Stimulated activated CD8-positive, alpha-beta memory T cell treated with anti-CD3 and anti-CD28 coated beads, Interleukin-4, amount 100 ng/mL, for 1 hour (primary cell): ENCODE measurements at places on chromosomes 1 and 21.

DNA sequence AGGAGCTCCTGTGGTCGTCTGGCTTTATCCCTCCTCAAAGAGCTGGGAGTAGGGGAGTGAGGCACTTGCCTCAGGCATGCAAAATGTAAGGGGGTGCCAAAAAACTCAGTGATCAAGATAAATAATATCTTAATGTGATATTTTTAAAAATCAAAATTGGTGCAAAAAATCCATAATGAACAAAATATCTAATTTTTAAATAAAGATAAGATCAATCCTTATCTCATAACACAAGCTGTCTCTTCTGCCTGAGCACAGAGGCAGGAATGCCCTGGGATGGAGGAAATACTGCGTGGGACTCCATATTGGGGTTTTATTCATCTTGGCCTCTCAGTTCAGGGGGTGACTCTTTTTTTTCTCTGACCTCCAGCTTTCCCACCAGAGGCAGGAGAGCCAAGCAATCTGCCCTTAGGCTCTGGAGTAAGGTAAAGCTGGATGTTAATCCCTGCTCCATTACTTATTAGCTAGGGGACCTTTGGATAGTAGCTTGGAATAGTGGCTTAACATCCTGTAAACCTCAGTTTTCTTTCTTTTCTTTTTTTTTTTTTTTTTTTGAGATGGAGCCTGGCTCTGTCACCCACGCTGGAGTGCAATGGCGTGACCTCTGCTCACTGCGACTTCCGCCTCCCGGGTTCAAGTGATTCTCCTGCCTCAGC is 77.3 kb upstream of the NFASC start:
- DNase-seq: no peak

- DNase-seq: no peak
These were observed 199.0 kb upstream of the DPYD start for GRCh38 chr1:98119796-98120195.

DNA sequence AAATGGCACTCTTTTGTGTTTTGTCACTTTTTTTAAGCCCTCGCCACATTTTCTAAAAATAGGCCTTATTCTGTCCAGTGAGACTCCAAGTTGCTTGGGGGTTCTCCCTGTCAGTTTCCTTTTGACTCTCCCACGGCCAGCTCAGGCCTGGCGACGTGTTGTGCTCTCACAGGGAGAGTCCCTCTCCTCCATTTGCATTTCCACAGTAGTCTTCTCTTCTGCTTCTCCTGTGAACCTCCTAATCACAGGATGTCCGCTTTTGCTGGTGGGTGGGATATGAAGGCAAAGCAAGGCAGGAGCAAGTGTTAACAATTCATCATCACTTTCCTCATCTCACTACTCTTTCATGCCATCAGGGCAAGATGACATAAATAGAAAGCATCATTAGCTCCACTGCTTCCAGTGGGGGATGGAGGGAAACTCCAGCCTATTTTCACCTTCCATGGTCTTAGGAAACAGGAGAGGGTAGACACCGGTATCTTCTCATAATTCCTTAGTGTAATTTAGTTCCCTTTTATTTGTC is 99.8 kb downstream of the INTS7 start:
- DNase-seq: no peak

- DNase-seq: no peak
These were observed 13.4 kb downstream of the CLEC20A start for GRCh38 chr1:178483251-178483957.

GRCh38 chr21:31915566-31915965 is 42.7 kb downstream of the HUNK start:
- no peak for DNase-seq

DNA sequence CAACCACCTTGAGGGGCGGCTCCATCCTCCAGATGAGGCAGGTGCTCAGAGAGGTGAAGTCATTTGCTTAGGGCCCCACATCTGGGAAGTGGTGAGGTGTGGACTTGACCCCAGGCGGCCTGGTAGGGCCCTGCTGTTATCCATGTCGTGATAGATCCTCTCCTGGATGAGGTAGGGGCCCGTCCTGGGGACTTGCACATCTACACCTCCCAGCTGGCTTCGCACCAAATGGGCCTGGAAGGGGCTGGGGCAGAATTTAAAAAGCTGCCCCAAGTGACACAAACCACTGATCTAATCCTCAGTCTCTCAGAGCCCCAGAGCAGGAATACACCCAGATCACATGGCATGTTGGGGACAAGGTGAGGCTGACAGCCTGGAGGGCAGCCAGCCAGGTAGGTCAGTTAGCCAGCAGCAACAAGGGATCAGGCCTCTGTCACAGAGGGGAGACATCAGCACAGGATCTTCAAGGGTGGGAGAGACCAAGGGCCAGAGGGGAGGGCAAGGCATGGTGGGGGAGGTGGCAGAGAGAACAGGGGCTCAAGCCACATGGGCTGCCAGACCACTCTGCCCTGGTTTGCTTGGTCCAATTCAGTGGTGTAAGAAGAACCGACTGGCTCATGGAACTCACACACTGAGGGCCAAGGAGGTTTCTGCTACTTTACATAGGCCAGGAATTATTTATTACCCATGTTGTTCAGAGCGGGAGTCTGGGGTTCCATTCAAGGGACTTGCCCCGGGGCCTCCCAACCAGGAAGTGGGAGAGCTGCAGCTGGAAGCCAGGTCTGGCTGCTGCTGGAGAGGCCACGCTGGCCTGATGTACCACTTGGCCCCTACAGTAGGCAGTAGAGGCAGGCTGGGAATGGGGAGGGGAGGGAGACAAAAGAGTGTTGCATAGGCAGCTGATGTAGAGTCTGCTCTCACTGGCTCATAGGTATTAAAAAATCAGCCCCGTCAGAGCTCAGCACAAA is 12.1 kb downstream of the LRP8 start:
- DNase-seq: no peak

GRCh38 chr21:43361493-43362296 is 65.2 kb downstream of the SIK1 start:
- peak; percentile 3 for DNase-seq

- DNase-seq: no peak
These were observed 5.0 kb upstream of the IGFN1 start for GRCh38 chr1:201185527-201186128.

GRCh38 chr1:198656500-198656932 is 17.7 kb downstream of the PTPRC start:
- peak; percentile 68 for DNase-seq

GRCh38 chr1:64315402-64315801 is 112.0 kb downstream of the UBE2U start:
- no peak for DNase-seq

GRCh38 chr1:155981266-155982088 is 3.1 kb upstream of the ARHGEF2 start:
- DNase-seq: no peak

- no peak for DNase-seq
These were observed 263.7 kb upstream of the SGIP1 start for GRCh38 chr1:66270119-66270812.

- no peak for DNase-seq
These were observed 9.8 kb downstream of the ADAMTSL4 start for GRCh38 chr1:150558761-150559655.
